Activated T-cell treated with anti-CD3 and anti-CD28 coated beads, Interleukin-2, amount 50 U/mL, for 72 hours (primary cell): ENCODE measurements at places on chromosomes 2 and 18. TPM values are rescaled to one million over a fixed set of nuclear protein-coding genes. Genes with fewer than 3 reads are reported as not detected.

- no peak for DNase-seq
Measured at GRCh38 chr2:186755066-186755465, 61.2 kb downstream of the FAM171B start.

Gene ELP2
- 107 TPM for total RNA-seq

GRCh38 chr2:27496357-27497287 lies at the start of gene GCKR:
TSS of gene GCKR (plus strand) at chr2:27496839. CDS start at chr2:27496905, 66 bp downstream.
- no peak for DNase-seq

DNA sequence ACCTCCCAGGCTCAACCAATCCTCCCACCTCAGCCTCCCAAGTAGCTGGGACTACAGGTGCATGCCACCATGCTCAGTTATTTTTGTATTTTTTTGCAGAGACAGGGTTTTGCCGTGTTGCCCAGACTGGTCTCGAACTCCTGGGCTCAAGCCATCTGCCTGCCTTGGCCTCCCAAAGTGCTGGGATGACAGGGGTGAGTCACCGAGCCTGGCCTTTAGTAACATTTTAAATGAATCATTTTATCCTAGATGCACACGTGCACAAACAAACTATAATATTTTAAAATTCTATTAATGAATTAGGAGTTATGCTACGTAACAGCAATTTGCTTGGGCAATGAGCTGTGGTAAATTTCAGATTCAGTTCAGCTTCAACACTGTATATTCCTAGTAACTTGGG lies 862.5 kb upstream of the ID2 start:
- no peak for DNase-seq

- no peak for DNase-seq
Measured at GRCh38 chr2:196233021-196233804, 61.8 kb upstream of the STK17B start.

DNA sequence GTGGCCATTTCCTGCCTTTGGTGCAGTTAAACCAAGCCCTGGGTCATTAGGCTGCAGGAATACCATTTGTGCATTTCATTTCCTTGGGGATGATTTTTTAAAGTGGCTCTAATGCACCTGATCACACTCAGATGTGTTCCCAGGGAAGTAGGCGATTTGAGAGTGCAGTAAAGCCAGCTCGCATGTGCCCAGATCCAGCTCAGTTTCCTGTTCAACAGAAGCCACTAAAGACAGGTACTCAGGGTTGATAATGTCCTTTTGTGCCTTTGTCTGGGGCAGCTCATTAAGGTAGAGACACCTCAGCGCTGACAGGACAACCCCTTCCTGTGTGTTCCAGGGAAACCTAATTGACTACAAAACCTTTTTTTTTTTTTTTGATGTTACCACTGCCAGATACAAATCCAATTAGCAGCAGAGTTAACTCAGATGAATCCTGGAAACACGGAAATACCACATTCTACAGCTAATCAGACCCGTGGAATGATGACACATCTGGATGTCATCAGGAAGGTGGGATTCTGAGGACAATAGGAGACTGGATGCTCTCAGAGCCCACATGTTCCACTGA lies 15.2 kb upstream of the CHRNA1 start:
- DNase-seq: no peak
